ENCODE measurements at places on chromosomes 5 and 9. TPM values are rescaled to one million over a fixed set of nuclear protein-coding genes. Genes with fewer than 3 reads are reported as not detected.

GRCh38 chr9:128001779-128002298 lies 21.1 kb upstream of the EEIG1 start:
- no peak for DNase-seq

Gene PAPPA
- total RNA-seq = 13.7 TPM

GRCh38 chr5:69000216-69000919 lies 93.4 kb upstream of the SLC30A5 start:
- no peak for DNase-seq

DNA sequence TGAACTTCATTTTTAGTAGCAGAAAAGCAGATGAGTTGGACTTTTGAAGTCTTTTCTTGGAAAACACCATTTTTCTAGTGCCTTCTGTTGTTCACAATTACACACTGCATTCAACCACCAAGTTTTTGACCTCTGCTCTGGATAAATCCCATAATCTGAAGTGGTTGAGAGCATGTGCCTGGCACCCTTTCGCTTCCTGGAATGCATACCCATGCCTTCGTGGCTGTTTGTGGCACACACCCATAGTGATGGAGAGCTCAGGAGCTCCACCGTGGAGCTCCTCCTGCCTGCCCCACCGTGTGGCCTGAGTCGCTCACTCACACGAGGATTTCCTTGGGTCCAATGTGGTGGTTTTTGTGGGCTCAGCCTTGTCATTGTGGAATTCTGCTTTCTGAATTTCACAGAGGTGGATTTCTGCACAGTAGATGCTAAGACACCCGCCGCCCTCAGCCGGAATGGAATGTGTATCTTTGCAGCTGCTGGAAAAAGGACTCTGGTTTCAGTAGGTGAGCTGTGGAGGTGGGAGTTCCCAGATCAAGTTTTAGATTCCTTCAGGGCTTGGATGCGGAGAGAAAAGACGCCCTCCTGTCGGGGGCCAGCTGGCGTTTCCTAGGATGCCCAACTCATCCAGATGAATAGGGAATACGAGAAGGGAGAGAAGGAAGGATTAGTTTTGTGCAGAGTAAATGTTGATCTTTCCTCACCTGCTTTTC lies 500.4 kb downstream of the IRX1 start:
- no peak for DNase-seq

Data from esophagus squamous epithelium (tissue), 5 donors.